ENCODE measurements at places on chromosomes 1 and 21.

- no peak for DNase-seq
Measured at GRCh38 chr1:219317762-219318353, 144.2 kb downstream of the LYPLAL1 start.

DNA sequence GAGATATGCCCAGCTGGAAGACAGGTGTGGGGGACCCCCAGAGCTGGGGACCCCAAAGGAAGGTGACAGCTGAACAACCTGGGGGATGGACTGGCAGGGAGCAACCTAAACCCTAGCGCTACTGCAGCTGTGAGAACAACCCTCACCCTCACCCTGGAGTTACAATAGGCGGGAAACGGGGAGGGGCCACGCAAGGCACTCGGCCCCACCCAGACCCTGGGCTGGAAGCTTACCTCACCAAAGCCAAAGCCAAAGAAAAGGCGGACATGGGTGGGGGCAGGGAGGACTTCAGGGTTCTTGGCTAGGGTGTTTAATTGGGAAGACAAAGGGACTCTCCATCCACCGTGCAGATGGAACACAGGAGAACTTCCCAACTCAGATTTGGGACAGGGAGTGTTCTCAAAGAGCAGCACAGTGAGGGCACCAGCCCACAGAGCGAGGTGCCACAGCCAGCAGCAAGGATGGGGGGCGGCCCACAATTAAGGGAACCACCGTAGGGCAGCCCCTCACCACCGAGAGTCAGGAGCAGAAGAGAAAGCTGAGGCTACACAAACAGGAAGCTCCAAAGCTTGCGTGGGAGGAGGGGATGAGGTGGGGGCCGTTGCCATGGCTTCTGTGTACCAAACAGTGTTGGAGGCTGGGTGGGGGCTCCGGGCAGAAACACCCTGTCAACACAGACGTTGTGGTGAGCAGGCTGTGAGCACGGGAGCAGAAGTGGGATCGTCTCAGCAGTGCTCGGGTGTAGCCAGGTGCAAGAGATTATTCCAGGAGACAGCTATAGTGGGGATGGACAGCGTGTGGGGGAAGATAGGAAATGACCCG lies 1.9 kb downstream of the TAGLN2 start:
- DNase-seq = no peak

GRCh38 chr1:246679794-246680177 lies 44.4 kb upstream of the SCCPDH start:
- DNase-seq = no peak

DNA sequence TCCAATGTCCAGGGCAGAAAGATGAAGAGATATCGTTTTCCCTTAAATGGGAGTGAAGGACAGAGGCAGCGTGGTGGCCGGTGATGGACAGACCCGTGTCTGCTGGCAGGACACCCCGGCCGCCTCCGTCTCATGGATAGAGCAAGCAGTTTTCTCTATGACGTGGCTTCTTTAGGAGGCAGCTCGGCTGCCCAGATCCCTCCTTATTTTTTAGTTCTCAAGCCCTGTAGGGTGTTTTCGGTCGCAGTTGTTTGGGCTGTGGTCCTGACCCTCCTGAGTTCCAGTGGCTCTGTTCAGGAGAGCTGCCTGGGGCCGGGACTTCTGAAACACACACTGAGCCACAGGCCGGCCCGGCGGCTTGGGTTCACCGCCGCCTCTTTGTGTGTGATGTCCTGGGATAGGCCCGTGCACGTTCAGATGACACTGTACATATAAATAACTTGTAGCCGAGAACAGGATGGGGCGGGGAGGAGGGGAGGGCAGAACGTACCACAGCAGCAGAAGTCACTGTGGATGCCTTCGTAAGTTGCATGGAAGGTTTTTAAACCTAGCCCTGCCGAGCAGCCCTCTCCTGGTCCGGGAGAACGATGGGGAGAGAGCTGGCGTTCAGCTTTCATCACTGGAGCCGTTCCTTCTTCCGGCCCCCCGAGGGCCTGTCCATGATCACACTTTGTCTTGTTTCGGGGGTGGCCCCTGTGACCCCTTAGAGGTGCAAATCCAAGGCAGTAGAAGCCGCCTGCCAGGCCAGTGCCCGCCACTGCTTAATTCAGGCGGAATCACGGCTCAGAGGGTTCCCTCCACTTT lies 65.2 kb downstream of the SIK1 start:
- DNase-seq = no peak

DNA sequence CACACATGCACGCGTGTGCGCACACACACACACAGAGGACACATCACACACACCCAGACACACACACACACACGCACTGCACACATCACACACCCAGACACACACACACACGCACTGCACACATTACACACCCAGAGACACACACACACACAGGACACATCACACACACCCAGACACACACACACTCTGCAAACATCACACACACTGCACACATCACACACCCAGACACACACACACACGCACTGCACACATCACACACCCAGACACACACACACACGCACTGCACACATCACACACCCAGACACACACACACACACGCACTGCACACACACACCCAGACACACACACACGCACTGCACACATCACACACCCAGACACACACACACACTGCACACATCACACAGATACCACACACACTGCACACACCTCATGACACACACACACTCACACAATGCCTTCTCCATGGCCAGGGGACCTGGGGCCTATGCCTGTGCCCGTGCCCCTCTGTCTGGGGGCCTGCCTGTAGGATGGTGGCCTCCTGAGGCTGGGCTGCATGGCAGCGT lies 24.4 kb downstream of the CRYAA start:
- no peak for DNase-seq

GRCh38 chr1:221945669-221946068 lies 203.8 kb upstream of the DUSP10 start:
- no peak for DNase-seq

DNA sequence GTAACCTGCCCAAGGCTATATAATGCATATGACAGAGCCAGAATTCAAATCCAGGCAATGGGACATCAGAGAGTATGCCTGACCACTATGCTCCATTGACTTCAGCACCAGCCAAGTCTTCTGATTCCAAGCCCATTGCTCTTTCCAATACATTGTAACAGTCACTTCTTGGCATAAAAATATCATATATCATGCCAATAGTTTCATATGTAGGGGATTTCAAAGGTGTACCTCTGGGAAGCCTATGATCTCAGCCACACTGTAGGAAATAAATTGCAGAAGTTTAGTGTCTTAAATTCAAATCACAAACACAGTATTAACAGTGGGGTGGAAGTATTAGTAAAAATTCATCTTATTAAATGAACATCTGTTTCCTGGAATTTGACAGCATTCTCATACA lies 30.0 kb upstream of the ROR1 start:
- no peak for DNase-seq

DNA sequence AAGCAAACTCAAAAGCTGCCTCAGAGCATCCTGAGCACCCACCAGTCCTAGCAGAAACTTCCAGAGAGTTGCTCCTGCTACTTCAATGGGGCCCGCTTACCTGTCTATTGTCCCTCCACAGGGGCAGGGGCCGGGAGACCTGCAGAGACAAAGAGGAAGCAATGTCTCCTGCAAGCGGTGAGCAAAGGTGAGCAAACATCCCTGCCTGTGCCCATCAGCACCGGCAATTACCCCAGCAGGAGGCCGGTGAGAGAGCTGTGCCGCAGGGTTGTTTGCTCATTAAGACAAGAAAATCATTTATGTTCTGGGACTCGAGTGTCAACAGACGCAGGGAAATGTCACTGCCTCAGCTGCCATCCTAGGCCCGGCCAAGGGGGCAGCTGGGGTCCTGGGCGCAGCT lies 53.8 kb upstream of the TARDBP start:
- DNase-seq = no peak

- DNase-seq = peak; percentile 21
Measured at GRCh38 chr1:201250326-201251011, 32.8 kb upstream of the PKP1 start.

DNA sequence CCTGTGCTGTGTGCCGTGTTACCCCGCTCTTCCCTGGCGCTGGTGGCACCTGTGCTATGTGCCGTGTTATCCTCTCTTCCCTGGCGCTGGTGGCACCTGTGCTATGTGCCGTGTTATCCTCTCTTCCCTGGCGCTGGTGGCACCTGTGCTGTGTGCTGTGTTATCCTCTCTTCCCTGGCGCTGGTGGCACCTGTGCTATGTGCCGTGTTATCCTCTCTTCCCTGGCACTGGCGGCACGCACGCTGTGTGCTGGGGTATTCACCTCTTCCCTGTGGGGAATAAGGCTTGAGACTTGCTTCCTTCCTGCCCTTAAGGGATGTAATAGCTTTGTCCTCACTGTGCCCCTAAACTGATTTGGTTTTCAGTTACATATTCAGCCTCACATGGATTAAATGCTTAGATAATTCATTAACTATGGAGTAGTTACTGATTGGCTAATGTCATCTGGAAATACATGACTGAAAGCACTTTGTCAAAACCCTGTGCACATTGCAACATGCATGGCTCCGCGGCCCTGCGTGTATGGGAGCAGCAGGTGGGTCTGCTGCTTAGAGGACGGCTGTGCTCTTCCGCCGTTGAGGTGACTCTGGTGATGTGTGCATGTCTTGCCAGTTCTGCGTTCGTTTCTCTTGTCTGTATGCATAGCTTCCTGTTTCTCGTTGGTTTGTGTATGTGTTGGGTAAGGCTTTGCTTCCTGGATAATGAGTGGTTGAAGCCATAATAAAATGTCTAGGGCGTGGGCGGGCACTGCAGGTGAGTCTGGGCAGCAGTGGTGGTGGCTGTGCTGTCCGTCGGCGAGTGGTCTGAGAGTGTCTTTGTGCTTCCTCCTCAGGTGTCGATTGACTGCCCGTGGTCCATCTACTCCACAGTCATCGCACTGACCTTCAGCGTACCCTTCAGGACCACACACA lies 17.9 kb upstream of the PWP2 start:
- DNase-seq = no peak

DNA sequence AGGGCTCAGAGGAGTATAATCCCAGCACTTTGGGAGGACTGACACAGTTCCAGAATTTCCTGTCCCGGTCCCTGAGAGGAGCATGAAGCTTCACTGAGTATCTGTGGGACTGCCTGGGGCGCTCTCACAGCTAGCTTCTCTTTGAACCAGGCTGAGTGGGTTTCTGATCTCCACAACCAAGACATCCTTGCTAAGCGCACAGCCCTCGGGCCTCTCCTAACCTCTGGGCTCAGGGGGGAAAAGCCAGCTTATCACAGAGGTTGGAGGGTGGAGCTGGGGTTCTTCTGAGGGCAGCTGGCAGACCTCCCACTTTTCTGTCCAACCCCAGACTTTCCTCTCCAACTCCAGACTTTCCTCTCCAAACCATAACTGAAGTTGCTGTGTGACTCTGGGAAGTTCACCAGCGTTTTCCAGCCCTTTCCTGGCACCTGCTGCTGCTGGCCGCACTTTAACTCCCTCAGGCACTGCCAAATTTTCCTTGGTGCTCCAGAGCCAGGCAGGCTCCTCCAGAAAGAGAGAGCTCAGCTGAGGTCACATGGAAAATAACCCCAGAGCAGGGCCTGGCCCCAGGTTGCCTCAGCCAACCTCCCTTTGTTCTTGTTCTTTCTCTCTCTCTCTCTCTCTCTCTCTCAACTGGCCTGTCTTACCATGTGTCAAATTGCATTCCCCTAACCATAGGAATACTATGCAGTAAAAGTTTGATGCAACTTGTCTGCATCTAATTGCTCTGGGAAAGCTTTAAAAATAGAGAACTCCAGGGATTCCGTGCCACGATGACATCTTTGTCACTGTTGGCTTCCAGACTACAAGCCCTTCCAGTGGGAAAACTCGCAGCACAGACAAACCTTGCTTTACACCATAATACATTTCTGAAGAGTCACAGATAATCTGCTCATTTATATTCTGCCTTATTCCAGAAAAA lies 49.5 kb downstream of the OLFML2B start:
- no peak for DNase-seq

- DNase-seq = no peak
Measured at GRCh38 chr21:41363370-41364270, 1.8 kb downstream of the MX2 start.

GRCh38 chr1:98048244-98048643 lies 127.4 kb upstream of the DPYD start:
- DNase-seq = peak; percentile 15

DNA sequence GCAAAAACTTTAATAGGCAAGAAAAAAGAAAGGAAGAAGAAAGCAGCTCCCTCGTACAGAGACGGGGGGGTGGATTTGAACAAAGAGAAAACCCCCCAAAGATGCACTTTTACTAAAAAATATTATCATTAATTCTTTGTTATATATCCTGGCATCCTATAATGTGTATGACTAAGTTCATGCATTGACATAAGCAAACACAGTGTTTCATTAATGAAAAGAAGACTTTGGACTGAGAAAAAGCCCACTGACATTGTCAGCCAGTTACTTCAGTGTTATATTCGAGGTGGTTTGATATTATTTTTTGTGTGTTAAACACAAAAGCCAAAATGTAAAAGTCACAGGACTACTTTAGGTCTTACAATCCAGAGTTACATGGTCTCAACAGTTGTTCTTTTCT lies 110.1 kb upstream of the DPYD start:
- DNase-seq = no peak

DNA sequence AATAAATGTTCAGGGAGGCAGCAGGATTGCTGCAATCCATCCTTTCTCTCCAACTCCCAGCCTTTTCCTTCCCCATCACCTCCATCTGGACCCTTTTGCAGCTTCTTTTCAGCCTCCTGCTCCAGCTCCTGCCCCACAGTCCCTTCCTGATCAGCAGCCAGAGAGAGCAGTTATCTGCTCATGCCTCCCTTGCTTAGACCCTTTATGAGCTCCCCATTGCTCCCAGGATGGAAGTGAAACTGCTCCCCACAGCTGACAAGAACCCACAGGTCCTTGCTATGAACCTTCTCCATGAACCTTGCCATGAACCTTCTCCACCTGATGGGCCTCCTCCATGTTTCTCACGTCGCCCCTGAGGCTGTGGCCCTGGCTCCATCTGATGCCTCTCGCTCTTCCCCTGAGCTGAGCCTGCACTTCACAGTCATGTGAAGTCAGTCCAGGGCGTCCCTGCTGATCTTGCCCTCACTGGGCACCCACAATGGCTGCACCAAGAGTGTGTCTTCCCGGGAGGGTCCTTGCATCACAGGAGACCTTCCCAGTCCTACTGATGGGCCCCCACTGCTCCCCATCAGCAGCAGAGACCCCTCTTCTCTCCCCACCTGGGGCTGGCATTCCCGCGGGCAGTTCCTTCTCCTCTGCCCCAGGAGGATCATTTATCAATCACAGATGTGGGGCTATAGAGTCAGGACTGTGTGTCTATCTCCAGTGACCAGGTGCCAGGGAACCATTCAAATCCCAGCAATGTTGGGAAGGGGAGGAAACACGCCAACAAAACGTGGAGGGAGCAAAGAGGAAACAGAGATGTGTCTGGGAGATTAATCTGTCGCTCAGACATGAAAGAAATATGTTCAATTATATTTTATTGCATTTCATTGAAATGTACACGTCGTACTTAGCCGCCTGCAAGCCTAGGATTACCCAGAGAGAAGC lies 73.1 kb downstream of the MATN1 start:
- DNase-seq = no peak

DNA sequence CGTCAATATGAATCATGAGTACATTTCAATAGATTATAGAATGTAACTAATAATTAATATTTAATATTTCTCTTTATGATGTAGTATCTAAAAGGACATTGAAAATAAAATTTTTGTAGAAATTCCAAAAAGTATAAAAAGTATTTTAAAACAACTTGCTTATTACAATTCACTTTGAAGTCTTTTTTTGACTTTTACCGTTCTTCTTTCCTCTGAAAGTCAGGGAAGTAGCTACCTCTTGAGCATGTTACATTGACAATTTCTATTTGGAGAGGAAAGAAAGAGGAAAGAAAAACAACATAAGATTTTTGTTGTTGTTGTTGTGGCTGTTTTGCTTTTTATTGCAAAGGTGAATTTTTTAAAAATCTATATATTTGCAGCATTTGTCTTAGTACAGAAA lies 1.3 kb downstream of the PTPRC start:
- DNase-seq = no peak

- DNase-seq = peak; percentile 82
Measured at GRCh38 chr1:14659913-14660312, 61.4 kb downstream of the KAZN start.

Measured in D341Med (cell line).